ENCODE measurements at places on chromosomes 1 and 21.

DNA sequence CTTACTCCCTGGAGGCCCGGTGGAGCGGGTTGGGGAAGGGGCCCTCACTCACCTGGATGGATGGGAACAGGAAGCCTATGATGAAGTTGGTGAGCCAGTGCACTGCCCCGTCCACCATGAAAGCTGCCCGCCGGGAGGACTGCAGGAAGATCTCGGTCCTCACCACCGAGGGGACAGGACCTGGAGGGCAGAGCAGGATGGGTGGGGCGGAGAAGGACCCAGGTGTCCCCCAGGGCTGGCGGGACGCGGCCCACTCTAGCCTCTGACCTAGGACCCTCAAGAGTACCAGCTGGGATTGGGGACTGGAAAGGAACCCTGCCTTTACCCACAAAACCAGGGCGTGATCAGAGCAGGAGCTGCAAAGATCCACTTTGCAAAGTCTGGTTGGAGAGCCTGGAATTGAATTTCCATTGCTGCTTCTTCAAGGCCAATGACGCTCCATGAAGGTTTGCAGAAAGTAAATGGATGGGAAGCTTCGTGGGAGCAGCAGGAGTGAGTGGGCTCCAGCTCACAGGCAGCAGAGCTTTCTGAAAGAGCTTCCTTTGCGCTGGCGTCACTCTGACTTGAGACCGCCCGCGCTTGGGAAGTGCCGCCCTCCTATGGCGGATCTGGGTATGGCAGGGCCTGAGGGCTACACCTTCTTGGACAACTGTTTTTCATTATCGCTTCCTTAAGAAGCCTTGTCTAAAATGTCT lies 21.4 kb downstream of the SLC2A7 start:
- peak; percentile 86 for DNase-seq

DNA sequence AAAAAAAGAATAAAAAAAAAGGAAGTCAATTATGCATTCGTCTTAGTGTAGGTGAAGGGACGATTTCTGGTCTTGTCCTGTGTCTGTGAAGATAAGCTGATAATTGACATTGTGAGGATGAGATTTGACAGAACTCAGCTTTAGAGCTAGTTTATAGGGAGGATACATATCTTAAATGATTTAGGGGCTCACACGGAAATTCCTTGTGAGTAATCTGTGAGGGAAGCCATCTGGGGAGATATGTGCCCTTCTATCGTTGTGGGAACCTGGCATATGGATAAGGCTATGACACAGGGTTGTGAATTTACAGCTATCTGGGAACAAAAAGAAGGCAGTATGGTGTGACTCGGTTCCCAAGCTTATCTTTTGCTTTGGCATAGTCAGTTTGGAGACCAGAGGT lies 71.1 kb downstream of the RABGAP1L start:
- peak; percentile 15 for DNase-seq

DNA sequence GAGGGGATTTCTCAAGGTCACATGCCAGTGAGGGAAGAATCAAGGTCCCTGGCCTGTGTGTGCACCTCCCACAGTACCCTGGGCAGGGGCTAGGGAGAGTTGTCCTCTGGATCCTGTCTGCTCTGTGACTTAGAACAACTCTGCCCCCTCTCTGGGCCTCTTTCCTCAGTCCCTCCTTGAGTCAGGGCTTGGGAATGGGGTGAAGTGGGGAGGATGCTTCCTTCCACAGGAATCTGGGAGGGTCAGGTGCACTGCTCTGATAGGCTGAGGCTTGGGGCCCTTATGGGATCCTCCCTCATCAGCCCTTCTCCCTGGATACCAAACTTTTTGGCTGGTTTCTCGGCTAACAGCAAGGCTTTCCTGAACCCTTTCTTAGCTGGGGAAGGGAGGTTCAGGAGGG lies 2.5 kb downstream of the TRNP1 start:
- no peak for DNase-seq

DNA sequence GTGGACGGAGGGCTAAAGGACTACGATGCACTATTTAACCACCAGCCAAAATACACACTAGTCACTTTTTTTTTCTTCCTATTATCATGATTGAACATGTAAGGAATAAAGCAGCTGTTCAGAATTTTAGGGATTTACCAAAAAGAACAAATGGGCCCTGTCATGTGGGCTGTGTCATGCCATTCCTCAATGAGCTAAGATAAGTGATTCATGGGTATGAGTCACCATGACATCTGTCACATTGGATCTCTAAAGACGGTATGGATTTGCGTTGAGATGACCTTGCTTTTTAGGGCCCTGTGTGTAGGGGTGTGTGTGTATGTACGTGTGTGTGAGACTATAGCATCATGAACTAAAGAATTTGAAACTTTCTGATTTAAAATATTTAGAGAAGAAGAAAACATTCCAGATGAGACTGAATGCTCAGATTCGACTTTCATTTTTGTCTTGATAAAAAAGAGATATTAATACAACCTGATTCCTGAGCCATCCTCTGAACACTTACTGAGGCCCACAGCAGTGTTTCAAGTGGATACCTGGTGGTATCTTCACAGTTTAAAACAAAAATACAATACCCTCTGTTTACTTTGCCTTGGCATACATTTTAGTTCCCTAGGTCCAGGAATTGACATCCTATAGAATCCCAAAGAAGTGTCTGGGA lies 246.1 kb upstream of the DUSP10 start:
- no peak for DNase-seq

DNA sequence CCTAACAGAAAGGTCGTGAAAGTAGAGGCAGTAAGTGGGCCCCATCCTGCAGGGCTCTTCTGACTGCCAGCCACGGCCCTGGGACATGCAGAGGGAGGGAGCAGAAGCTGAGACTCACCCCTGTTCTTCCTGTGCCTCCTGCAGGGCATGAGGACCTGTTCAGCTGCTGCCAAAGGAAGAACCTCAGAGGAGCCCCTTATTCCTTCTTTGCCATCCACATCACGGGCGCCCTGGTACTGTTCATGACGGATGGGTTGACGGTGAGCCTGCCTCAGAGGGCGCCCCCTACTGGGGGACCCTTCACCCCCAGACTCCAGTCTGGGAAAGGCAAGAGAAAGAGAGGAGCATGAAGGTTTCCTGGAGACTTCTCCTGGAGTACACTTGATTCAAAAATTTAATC lies 47.1 kb downstream of the ELK4 start:
- DNase-seq = no peak

- DNase-seq = no peak
These were observed 1.7 kb upstream of the KRTAP11-1 start for GRCh38 chr21:30882866-30883597.

DNA sequence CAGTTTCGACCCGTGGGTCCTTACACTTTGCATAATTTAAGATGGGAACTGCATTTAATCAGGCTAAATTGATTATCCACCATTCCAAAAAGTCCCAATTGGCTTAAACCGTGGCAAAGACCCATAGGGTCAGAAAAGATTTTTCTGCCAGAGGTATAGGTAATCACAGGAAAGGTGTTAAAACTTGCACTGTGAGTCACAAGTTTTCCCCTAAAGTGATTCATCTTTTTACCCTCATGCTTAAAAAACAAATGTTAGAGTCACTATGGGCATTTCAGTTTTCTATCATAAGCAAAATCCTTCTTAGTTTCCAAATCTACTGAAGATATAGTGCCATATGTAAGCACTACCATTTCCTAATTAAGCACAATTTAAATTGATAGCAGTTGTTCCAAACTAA lies 1079.8 kb downstream of the ADGRL2 start:
- DNase-seq = no peak

Measured in KBM-7 (cell line).